ENCODE measurements at places on chromosomes 3 and 15.

DNA sequence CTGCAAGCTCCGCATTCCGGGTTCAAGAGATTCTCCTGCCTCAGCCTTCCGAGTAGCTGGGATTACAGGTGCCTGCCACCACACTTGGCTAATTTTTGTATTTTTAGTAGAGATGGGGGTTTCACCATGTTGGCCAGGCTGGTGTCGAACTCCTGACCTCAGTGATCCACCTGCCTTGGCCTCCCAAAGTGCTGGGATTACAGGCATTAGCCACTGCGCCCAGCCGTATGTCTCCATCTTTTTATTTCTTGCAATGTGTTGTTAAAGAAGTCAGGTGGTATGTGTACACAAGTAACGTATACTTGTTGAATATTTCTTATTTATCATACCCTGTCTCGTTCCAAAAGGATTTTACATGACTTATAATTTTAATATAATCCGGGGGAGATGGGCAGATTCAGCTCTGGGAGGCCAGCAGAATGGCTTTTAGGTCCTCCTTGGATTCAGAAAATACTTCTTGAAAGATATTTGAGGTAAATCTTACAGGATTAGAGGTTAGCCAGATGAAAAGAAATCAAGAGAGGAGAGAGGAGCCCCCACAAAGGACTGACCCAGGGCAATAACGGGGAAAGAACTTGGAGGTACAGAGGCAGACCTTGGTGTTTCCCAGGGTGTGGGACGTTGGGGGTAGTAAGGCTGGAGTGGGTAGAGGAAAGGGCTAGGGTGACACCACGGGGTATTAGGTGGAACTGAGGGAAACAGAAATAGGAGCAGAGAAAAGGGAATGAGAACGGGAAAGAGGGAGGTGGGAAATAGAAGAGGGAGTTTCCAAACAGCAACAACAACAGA is 27.2 kb upstream of the MUC20 start:
- DNase-seq = no peak

GRCh38 chr3:122299215-122299614 is 25.8 kb upstream of the CSTA start:
- no peak for DNase-seq

GRCh38 chr15:78509726-78510312 is 2.4 kb downstream of the HYKK start:
- no peak for DNase-seq

DNA sequence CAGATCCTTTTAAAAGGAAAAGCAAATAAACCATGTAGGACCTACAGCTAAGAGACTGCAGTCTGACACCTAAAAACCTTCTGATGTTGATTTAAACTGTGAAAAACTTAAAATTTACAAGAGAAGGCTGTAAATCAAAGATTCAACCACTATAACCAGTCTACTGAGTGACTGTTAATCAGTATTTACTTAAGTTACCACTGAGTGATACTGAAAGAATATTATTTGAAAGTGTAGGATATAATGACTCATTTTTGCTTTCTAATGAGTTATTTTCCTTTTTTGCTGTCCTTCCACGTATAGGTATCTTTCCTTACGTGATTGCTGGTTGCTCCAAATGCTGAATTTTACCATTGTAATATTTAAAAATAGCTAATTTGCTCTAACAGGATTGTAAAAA is 44.6 kb downstream of the RFX7 start:
- no peak for DNase-seq

DNA sequence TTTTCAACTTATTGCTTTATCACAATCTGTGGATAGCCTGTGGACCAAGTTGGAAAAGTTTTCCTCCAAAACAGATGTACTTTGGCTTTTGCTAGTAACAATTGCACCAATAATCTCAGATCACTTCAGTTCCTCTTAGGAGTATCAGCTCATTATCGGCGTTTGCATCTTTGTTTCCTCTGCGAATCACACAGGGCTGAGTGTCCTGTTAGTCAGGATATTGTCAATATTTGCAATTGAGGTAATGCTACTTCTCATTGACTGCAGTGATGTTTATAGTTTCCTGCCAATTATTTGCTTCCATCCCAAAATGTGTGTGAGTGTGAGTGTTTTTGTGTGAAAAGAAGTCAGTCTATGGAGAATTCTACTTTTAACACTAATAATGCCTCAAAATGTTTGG is 545.0 kb downstream of the SI start:
- no peak for DNase-seq

DNA sequence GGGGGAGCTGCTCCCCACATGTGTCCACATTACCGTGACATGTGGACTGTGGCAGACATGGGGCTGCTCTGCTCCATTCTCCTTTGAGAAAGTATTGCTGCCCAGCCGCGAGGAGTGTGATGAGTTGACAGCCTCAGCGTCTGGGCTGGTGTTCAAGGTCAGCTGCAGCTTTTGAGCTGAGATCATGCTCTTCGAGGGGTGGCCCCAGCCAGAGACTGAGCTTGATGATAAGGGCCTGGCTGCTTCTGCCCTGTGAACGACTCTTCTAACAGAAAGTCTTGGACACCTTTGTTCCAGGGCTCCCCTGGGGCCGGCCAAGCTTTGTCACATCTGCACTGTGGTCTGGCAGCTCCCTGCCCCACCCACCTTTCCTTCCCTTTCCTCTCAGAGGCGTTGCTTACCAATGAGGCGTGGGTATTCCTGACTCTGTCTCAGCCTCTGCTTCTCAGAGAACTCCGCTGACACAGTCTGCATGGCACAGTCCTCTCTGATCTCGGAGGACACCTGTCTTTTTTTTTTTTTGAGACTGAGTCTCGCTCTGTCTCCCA is 86.6 kb downstream of the CHRD start:
- no peak for DNase-seq

DNA sequence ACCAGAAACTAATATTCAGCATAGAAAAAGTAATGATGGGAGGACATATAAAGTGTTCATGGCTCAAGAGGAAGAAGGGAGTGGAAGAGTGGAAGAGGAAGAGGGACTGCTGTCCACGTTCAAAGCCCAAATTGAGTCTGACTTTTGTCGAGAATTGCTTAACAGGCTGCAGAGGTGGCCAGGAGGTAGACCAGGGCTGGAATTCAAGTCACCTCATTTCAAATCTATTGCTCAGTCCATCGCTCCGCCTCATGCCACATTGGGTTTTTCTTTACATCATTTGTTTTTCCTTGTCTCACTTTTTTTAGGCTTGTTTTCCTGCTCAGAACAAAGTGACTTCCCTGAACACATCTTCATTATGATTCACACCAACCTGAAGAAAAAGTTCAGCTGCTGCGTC is 97.0 kb downstream of the RPL39L start:
- DNase-seq = no peak

GRCh38 chr15:44591326-44591725 is 54.4 kb downstream of the EIF3J start:
- DNase-seq = no peak

DNA sequence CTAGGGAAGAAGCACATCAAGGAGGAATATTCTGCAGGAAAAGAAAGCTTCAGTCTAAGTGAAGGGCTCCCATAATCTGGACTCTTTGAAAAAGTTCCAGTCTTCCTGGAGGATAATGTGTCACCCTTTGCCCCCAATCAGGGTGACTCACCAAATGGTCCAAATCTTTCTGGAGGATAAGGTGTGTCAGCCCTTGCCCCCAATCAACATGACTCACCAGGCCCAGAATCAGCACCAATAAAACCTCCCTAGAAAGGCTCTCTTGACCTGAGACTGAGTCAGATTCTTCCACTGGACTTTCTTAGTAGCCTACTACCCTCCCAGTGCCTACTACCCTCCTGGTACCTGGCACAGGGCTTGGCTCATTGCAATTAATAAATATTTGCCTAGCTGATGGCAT is 9.5 kb upstream of the ARL14 start:
- no peak for DNase-seq

GRCh38 chr3:69384326-69384725 is 1.6 kb downstream of the FRMD4B start:
- DNase-seq = no peak

GRCh38 chr15:65192016-65192415 is 6.9 kb upstream of the CLPX start:
- DNase-seq = no peak

DNA sequence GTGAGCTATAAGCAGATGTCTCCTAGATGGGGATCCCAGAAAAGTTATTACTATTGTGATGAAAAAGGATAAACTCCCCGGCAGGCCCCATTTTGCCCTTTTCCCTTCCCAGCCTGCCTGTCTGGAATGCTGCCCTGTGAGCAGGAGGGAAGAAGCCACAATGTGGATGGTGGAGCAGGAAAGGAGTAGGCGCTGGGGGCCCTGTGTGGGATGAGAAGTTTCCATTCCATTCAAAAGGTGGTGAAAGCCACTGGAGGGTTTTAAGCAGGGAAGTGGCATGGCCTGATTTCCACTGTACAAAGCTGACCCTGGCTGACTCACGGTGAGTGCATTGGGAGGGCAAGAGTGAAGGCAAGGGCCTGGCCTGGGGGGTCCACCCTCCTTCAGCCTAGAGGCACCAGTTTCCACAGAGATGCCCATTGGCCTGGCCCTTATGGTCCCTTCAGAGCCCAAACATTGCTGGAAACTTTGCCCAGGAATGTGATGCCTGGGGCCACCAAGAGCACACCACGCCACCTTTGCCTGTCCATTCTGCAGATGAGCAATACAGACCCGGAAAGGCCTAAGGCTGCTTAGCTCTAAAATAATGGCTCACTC is 206.9 kb downstream of the RPLP1 start:
- no peak for DNase-seq

- no peak for DNase-seq
Observed at GRCh38 chr15:75062706-75063105, 39.3 kb downstream of the PPCDC start.

- no peak for DNase-seq
Observed at GRCh38 chr3:128345196-128345595, 121.5 kb downstream of the DNAJB8 start.

DNA sequence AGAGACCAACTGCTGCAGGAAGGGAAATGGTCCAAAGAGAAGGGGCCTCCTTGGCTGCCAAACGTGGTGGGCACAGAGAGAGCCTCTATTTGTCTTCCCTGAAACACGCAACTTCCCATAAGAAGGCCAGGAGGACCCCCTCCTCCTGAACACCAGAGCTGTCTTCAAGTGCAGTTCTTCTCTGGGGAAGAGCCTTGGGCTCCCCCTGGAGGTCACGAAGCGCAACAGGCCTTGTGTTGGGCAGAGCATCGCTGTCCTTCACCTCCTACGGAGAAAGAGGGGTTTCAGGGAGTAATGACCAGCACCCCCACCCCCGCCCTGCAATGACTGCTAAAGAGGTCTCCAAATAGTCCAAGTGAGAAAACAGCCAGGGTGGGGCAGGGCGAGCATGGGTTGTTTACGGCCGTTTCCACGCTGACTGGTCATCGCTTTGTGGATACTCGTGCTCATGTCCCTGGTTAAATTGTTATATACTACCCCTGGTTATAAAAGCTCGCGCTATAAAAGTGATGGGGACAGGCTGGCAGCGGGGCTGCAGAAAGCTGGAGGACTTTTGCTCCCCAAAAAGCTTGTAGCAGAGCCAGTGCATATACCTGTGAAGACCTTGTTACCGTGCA is 397.5 kb upstream of the ATP10A start:
- no peak for DNase-seq

DNA sequence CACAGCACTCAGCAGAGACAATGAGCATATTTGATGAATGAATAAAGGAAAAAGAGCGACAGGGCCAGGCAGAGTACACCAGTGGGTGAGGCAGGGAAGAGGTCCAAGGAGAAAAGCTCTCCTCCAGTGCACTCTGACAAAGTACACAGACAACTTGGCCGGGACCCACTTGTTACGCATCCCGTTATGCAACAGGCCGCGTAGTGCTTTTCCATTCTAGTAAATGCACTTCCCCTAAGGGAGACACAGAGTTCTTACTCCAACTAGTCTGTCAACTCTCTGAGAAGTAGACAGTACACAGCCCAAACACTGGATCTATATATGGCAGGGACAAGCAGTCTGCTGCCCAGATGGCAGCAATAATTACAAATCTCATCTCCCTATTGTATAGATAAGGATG is 18.5 kb downstream of the LARP6 start:
- no peak for DNase-seq

DNA sequence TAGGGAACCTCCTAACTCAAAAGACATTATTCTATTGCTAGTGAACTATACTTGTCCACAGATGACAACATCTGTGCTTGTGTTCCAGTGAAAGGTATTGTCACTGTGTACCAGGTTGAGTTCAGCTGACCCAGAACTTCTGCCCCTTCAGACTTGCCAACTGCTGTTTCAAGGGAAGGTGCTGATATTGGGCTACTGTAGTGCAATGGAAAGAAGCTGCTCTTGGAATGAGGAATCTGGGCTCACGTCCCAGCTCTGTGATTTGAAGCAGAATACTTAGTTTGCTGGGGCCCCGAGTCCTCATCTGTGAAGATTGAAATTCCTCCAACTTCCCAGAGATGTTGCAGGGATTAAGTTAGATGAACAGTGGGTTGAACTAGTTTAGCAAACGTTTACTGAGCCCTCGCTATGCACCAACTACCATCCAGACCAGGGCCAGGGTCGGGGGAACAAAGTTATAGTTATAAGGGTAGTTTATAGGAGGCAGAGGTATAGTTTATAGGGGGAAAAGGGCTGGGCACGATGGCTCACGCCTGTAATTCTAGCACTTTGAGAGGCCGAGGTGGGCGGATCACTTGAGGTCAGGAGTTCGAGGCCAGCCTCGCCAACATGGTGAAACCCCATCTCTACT is 15.9 kb upstream of the UMPS start:
- DNase-seq = no peak

- DNase-seq = no peak
Observed at GRCh38 chr15:41028853-41029252, 75.6 kb downstream of the CHAC1 start.

DNA sequence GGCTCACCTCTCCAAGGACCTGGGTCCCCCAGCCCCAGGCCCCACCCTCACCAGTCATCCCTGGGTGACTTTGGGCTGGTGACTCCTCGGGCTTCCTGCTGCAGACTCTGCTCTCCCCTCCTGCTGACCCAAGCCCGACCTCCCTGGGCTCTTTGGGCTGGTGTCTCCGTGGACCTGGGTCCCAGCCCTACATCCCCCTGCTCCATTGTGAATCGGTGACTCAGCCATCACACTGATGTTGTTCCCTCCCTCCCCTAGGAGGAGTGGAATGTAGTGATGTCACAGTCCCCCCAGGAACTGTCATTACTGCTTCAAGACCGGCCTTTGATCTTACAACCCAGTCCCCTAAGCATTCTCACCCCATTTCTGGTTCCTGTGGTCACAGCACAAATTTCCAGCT is 83.7 kb downstream of the ADAMTS7 start:
- DNase-seq = no peak

GRCh38 chr15:87099916-87100315 is 1020.2 kb downstream of the AGBL1 start:
- DNase-seq = no peak

DNA sequence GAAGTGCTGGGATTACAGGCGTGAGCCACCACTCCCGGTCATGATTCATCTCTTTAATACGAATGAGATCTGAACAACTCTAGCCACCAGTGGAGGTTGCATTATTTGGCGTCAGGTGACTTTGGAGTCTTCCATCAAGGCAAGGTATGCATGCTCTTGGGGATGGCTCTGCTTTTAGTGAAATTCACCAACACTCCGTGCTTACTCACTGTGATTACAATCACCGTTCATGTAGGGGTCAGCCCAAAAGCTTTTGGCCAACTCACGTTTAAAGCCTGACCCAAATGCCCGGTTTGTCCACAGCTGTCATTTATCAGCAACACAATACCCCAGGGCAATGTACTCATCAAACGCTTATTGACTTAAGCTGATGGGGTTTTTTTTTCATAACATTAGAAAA is 155.4 kb downstream of the PDZRN3 start:
- no peak for DNase-seq

Measured in activated gamma-delta T cell treated with Interleukin-2 at 50 U/mL for 16 hours (primary cell).